ENCODE measurements at places on chromosomes 5 and 9.

- DNase-seq: no peak
Measured at GRCh38 chr5:169350759-169351240, 49.9 kb upstream of the SLIT3 start.

GRCh38 chr9:127754099-127755060, 19.3 kb upstream of the TOR2A start:
- DNase-seq: no peak

- DNase-seq: no peak
Measured at GRCh38 chr5:68528821-68529273, 313.3 kb downstream of the PIK3R1 start.

GRCh38 chr9:109351032-109351431, 30.2 kb upstream of the EPB41L4B start:
- DNase-seq: no peak

DNA sequence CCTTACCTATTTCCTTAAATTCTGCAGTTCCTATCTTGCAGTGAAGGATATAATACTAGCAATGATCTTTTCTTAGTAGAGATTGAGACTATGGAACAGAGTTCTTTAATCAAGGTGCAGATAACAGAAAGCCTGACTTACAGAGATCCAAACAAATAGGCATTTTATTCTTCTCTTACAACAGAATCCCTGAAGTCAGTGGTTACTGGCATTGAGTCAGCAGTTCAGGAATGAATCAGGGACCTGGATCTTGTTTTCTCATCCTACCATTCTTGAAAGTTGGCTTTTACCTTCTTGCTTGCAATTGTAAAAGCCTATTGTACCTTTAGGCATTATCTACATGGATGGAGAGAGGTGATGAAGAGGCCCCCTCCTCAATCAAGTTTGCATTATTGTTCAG, 47.5 kb upstream of the TLE4 start:
- DNase-seq: no peak

DNA sequence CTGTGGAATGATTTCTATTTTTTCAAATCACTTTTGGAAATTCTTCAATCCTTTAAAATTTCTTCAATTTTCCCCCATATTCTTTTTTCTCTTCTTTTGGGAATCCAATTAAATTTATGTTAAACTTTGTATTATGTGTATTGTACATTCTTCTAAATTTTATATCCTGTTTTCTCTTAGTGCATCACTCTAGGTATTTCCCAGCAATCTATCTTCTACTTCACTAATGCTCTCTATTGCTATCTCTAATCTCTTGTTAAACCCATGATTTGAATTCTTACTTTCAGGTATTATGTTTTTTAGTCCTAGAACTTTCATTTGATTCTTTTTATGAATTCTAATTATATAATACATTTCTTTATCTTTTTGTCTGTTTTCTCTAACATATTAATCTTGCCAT, 23.4 kb upstream of the SLC24A2 start:
- DNase-seq: no peak

GRCh38 chr5:33316773-33317172, 124.0 kb upstream of the TARS1 start:
- DNase-seq: no peak

DNA sequence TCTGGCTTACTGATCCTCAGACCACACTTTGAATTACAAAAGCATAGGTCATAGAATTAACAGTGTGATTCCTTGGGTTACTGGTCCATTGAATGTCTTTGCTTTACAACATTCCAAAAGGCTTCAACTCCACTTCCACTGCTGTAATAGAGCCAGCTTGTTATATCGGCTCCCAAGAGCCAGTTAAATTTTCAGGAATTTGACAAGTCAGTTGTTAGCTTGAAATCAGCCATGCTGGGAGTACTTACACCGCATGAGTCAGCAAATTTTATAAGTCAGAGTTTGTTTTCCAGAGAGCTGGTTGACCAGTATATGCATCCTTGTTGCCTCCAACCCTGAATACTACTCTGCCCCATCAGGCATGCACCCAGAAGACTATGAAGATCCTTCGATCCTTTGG, 73.1 kb downstream of the FOXB2 start:
- DNase-seq: no peak

- no peak for DNase-seq
Measured at GRCh38 chr5:1261643-1262042, 33.2 kb downstream of the TERT start.

- no peak for DNase-seq
Measured at GRCh38 chr5:66967826-66968262, 228.8 kb downstream of the CD180 start.

DNA sequence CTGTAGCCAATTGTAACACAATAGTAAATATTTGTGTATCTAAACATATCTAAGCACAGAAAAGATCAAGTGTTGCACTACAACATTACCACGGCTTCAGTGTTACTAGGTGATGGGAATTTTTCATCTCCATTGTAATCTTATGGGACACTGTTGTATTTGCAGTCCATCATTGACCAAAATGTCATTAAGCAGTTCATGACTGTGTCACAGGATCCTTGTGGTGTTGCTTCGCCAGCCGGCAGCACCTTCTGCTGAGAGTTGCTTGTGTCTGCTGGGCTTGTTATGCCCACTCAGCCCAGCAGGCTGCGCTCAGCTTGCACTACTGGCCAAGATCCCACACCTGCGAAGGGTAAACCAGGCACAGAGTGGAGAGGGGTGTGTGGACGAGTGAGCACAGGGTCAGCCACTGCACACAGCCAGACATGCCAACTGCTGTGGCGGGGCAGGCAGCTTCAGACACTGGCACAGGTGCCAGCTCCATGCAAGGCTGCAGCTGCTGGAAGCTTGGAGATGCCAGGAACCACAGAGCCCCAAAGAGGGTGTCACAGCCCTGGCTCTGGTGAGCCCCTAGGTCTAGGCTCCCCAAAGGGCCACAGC, 273.7 kb downstream of the CETN3 start:
- DNase-seq: no peak

- DNase-seq: no peak
Measured at GRCh38 chr9:30507166-30507565, 1877.3 kb upstream of the ACO1 start.

GRCh38 chr5:149185067-149185466, 43.8 kb downstream of the ABLIM3 start:
- DNase-seq: no peak

GRCh38 chr9:125579030-125579932, 127.7 kb downstream of the MAPKAP1 start:
- DNase-seq: no peak

DNA sequence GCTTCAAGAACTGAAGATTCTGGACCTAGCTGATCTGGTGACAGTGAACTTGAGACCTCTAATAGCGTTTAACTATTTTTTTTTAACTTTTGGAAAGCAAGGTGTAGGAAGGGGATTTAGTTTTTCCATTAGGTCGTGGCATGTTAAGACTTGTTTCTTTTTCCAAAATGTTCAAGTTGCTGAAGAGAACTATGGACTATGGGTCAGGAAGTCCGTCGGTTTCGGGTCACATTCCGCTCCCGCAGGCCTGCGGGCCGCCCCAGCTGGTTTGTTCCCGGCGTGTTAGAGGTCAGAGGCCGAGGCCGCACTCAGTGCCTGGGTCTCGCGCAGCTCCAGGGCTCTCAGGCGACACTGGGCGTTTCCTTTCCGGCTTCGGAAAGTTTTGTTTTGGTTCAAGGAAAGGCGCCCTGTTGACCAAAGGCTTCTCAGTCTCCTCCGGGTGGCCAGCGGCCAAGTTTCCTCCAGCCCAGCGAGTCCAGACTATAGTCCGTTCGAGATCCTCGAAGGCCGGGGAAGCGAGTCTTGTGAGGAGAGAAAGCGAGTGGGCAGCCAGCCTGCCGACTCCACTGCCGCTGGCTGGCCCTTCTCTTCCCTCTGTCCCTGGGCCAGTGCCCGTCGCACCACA, 586 bp upstream of the FCHO2 start:
- no peak for DNase-seq

GRCh38 chr9:33813712-33814641, 3.0 kb upstream of the UBE2R2 start:
- no peak for DNase-seq
